CD4-positive, CD25-positive, alpha-beta regulatory T cell (primary cell): ENCODE measurements at places on chromosomes 7 and 10. TPM values are rescaled to one million over a fixed set of nuclear protein-coding genes. Genes with fewer than 3 reads are reported as not detected.

TMEM273 gene
- total RNA-seq = 7.9 TPM

TMEM213 gene
- not detected for total RNA-seq

MSS51 gene
- 3.9 TPM for total RNA-seq

SOSTDC1 gene
- not detected for total RNA-seq
